ENCODE measurements at places on chromosomes 2 and 18.

- no peak for DNase-seq
Observed at GRCh38 chr2:159042115-159042850, 73.8 kb downstream of the TANC1 start.

DNA sequence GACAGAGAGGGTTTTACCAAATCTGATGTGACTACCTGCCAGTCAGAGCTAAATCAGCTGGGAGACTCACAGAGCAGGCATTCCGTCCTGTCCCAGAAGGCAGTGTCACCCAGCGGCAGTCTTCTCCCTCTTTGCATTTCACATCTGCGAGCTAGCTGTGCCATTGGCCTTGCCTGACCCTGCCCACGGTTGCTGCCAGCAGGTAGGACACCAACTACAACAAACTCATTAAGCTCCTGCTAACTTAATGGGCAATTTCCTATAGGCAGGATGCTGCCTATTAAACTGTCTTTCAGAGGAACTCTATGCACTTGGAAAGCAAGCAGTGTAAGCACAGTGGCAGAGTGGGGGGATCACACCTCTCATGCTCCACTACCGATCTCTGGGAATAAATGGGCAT lies 116.4 kb upstream of the CAPN13 start:
- DNase-seq = no peak

GRCh38 chr2:2839782-2840531 lies 508.9 kb upstream of the MYT1L start:
- no peak for DNase-seq

- DNase-seq = no peak
Observed at GRCh38 chr18:54968807-54969206, 9.5 kb upstream of the CCDC68 start.

DNA sequence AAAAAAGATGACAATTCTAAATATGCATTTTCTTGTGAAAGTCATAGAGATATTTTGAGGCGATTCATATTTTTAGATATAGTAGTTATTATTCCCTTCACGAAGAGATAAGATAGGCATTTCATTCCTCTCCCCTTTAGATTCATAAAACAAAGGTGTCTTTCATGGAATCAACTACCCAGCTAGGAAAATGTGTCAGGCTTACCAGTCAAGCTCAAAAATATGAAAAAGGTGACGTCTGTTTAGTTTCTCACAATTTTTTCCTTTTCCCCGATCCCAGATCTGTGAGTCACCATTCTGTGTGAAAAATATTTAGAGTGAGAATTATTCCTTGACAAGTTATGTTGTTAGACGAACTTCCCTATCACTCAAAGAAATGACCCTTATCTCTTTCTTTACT lies 95.4 kb upstream of the FN1 start:
- no peak for DNase-seq
